ENCODE measurements at places on chromosomes 6 and 20.
A peak's percentile ranks its signal among the peaks of the same experiment; 100 is the strongest.

GRCh38 chr20:59785986-59786795 lies 147.2 kb downstream of the SYCP2 start:
- DNase-seq = no peak

DNA sequence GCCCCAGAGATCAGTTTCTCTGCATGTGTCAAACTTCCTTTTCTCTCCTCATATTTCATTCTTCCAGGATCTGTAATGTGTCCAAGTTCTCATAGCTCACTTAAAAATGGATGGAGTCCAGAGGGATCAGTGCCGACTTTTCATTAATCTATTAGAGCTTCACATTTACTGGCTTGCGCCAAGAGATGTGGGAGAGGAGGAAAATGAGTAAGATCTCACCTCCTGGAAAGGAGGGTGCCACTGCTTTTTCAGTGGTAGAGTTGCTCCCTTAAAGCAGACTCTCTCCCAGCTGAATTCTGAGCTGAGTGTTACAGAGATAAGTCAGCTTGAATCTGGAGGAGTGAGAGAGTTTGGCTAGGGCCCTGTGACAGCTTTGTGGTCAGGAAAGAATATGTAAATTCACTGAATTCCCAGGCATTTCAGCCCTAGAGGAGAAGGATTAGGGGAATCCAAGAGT lies 175.9 kb downstream of the SOX4 start:
- no peak for DNase-seq

DNA sequence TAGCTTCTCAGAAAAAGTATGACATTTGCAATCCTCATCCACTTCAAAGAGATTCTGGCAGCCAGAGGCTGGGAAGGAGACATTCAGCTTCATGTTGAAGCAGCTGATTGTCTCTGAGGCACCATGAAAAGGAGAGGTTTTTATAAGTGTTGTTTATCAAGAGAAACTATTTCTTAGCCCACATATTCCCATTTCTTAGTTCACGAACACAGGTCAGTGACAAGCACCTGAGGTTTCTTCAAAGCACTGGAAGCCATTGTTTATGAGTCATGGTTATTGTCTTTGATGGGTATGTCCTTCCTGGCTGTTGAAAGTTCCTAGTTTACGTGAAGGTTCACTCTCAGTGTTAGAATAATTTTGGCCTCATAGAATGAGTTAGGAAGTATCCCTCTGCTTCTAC lies 3.0 kb upstream of the DDX43 start:
- no peak for DNase-seq

- DNase-seq = peak; percentile 24
These were observed 22.7 kb upstream of the SNTA1 start for GRCh38 chr20:33466303-33466646.

GRCh38 chr6:122995921-122996793 lies at the start of gene CLVS2:
TSS of gene CLVS2 (plus strand) at chr6:122996235. CDS start at chr6:122997778, 1,543 bp downstream.
- DNase-seq = no peak

DNA sequence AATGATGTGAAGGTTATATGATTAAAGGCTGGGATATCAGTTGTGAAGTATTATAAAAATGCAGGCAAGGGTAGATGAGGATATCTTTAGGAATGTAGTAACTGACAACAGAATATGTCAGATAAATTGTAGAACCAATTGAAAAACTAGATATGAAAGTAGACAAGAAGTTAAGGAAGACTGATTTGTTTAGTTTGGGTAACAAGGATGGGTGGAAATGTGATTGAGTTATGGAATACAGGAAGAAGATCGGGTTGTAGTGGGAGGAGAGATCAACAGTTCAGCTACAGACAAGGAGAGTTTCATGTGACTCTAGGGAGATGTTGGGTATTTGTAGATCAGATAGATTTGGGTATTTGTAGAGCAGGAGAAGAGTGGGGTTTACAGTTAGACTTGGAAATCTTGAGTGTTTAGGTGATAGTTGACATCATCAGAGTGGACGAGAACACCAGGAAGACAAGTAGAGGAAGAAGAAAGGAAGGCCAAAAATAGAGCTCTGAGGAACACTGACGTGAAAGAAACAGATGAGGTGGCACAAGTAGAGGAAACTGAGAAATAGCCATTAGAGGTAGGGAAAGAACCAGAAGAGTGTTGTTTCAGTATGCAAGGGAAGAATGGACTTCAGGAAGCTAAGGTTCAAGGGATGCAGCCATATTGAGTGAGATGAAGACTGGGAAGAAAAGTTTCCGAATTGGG lies 12.1 kb upstream of the TSPYL1 start:
- no peak for DNase-seq

- DNase-seq = peak; percentile 59
These were observed 59.2 kb upstream of the FNDC1 start for GRCh38 chr6:159110013-159110412.

- no peak for DNase-seq
These were observed 142.9 kb downstream of the HIVEP2 start for GRCh38 chr6:142802124-142802523.
